ENCODE measurements at places on chromosomes 6 and 20.

DNA sequence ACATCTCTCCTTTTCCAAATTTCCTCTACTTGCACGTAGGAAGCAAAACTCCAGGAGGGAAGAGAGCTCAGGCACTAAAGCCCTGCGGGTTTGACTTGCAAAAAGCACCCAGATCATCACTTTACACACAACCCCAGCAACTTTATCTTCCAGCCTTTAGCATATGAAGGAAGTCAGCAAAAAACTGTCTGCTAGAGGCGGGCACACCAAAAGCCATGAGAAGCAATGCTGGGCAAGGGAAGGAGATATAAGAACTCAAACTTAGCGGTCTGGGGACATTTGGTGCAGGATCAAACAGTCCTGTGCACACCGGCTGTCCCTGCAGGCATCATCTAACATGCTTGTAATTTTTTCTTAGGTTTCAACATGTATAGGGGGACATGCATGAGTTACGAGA is 113.3 kb downstream of the JPH2 start:
- DNase-seq: no peak

DNA sequence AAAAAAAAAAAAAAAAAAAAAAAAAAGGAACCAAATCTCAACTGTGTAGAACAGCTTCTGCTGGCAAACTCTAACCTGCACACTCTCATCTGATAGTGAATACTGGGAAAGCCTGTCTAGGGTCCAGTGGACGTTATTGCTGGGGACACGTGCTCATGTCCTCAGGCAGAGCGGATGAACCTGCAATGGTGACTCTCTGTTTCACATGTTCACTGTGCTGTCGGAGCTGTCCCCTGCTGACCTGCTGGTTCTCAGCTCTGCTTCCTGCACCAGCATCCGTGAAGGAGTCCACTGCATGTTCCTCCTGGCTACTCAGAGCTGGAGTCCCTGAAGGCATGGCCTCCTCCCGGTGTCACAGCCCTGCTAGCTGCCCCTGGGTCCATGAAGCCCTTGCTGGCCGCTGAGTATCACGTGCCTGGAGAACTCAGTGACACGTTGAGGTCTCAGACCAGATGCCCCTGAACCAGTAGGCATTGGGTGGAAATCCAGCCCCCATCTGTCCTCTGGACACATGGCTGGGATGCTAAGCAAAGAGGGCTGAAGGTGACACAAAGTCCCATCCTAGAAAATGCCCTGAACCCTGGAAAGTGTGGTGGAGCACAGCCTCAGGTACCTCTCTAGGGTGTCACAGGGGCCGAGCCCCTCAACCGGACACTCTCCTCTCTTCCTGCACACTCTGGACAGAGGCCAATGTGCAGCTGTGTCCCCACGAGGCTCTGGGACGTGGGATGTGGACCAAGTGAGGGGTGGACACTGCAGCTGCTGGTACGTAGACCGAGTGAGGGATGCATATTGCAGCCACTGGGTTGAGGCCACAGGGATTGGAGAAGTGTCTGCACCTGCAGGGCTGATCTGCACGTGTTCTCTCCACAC is 54.9 kb upstream of the FRMD1 start:
- no peak for DNase-seq

DNA sequence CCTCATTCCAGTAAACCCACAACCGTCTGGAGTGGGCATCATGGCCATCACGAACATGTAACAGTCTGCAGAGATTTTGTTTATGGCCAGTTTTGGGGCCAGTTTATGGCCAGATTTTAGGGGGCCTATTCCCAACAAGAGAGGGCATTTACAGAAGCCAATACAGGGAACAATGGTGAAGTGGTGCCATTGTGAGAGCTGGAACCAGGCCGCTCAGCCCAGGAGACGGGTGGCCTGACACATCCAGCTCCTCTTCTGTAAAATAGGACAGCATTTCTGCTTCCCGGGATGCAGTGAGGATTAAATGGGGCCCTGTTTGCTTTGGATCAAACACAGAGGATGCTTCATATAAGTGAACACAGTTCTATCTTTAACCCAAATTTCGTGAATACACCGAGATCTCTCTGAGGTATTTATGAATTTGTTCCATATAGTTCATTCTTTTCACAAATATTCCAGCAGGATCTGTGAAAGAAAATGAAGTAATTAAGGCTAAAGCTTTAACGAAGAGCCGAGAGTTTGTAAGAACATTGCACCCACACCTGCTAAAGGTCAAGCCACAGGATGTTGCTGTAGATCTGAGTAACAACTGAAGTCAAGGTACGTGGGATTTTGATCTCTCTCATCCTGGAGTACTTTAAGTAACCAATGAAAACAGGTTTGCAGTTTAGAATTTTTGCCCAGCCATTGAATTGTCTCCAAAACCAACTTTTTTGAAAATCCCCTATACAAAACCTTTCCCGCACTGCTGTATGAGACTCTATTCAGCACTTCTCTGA is 14.5 kb upstream of the SIRPG start:
- DNase-seq: no peak

- no peak for DNase-seq
These were observed 25.2 kb downstream of the TRIM38 start for GRCh38 chr6:25987845-25988244.

GRCh38 chr6:134207421-134207820 is 110.5 kb downstream of the SGK1 start:
- no peak for DNase-seq

DNA sequence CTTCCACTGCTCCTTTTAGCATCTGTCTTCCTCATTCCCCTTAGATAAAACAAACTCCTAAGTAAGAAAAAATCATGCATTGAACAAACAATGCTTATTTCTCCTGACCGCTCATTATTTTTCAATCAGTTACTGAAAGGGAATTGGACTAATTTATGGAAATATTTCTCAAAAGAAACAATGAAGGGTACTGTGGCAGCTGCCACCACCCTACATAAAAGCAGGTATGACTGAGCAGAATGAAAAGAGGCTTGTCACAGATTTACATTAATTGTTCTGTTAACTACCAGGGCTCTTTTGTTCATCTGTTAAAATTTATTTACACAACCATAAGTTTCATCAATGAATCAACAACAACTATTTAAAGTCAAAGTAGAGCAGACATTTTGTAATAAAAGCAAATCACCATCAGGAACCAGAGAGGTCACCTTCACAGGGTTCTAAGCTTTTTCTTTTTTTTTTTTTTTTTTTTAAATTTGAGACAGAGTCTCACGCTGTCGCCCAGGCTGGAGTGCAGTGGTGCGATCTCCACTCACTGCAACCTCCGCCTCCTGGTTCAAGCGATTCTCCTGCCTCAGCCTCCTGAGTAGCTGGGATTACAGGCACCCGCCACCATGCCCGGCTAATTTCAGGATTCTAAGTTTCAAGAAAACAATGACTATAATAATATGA is 204.0 kb downstream of the PTPRK start:
- DNase-seq: no peak

DNA sequence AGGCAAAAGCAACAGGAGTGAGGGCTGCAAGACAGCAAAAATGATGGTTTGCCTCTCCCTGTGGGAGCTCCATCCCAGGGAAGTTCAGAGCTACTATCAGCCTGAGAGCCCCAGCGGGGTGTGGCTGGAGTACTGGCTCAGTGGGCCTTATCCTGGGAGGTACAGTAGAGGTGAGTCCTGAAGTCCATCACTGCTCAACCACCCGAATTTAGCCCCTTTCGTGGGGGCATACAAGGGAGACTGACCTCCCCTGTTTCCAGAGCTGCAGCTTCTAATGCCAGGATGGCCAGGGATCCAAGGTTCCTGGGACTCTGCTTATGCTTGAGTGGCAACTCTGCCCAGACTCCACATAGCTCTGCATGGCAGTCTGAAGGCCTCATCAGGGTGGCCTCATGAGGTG is 617.8 kb downstream of the MMUT start:
- DNase-seq: no peak

DNA sequence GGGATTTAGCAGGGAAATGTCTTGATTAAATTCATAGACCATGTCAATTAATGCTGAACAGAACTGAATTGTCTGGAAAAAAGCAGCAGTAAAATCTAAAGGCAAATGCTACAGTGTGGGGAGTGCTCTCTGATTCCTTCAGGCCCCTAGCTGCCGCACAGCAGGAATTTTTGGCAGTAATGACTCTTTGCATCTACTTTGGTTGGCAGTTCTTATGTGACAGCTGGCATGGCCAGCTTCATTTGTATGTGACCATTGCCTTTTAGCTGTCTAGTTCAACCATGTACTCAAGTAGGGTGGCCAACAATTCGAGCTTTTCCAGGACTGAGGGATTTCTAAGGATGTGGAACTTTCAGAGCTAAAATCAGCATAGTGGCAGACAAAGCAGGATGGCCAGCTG is 499.1 kb upstream of the MAN1A1 start:
- DNase-seq: no peak

DNA sequence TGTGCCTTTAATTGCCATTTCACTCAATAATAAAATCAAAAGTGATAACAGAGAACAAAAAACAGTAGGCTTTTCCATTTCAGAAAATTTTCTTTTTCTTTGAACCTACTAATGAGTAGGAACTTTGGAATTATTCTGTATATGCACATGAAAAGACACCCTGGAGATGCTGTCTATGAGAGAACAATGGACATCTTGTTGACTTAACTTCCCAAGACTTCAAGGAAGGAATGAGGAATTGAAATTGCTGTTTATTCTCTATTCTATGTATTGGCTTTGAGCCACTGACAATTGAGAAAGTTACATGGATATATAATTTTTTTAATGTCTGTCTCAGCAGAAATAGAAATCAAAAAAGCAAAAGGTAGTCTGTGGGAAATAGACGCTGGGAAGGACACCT is 98.6 kb upstream of the PCSK2 start:
- no peak for DNase-seq

- DNase-seq: no peak
These were observed 291.9 kb upstream of the SGK1 start for GRCh38 chr6:134609716-134610261.

- no peak for DNase-seq
These were observed 62.8 kb downstream of the ILRUN start for GRCh38 chr6:34633785-34634184.

DNA sequence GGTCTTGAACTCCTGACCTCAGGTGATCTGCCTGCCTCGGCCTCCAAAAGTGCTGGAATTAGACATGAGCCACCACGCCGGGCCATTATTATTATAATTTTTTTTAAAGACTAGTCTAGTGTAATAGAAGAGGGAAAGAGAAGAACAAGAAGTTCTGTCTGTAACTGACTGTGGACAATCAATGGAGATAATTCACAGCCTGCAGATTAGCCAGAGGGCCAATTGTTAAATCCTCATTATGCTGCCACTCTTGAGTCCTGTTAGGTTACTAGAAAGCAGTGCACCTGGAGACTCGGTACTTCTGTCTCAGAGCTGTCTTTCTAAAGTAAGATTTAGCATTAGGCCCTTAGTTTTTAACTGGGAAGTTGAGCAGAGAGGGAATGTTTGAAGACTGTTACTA is 37.5 kb downstream of the CARMIL1 start:
- no peak for DNase-seq

- DNase-seq: no peak
These were observed 214.3 kb upstream of the MARCKS start for GRCh38 chr6:113642714-113643406.

GRCh38 chr6:144343701-144344428 is 58.7 kb downstream of the UTRN start:
- no peak for DNase-seq

- peak; percentile 12 for DNase-seq
These were observed 279.7 kb downstream of the UST start for GRCh38 chr6:149026530-149026942.

- DNase-seq: no peak
These were observed 136.2 kb downstream of the HIVEP1 start for GRCh38 chr6:12148317-12148801.

- DNase-seq: no peak
These were observed 58.5 kb downstream of the GRM1 start for GRCh38 chr6:146087386-146087785.

DNA sequence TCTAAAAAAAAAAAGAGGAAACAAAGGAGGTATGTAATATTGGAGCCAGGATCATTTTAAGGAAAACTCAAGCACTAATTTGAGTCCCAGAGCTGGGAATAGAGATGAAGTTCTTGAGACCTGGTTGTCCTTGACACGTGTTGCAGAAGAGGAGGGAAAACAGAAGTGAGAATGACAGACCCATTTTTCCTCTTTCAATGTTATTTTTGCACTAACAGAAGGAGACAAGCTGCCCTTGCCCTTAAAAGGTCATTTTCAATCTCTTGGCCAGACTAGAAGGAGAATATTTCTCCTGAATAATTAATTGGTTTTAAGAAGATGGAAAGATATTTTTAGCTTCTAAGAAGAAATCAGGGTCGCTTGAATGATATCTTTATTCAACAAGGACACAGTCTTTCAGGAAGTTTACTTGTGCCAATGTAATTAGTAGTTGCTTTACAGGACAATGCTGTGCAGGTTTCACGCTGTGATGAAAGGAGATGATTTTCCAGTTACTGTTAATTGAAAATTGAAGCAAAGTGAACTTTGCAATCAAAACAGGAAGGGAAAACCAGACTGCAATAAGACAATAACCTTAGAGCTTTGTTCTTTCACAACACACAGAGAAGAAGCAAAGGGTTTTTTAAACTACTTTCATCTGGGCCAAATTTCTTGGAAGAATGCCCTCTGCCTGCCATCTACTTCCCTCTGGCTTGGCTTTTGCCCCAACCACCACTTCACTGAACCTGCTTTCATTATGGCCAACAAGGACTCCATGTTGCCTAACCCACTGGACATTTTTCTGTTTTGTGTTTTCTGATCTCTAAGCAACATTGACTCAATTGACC is 107.8 kb upstream of the SHLD1 start:
- no peak for DNase-seq

DNA sequence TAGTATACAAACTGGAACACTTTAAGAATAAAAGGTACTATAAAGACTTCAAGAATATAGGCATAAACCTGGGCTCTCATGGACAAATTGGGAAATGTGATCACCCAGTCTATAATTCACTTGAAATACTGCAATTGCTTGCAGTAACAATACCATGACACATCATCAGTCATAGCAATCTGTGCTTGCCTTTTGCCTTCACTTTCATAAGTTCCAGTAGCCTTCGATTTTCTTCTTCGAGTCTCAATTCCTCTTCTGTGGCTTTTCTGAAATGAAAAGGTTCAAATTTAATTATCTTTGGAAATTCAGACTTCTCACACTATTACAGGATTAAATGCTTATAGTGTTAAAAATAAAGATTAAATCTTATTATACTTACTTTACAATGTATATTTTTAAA is 96.3 kb upstream of the ZBTB24 start:
- DNase-seq: no peak

DNA sequence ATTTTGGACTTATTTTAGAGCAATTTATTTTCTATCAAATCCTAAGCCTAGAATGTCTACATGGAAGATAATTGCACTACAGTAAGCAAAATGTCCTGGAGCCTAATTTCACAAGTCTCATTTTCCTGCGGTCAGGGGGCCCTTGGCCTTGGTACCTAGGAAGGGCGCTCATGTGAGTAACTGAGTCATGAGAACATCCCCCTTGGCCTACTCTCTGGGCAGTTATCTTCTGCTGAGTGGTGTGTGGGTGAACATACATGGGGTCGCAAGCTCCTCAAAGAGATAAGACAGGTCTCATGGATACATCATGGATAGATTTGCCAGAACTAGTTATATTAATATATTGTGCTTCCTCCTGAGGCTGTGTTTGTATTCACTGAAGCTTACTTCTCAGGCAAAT is 211.2 kb upstream of the MARCKS start:
- no peak for DNase-seq
